ENCODE measurements at places on chromosomes 6 and 20.

DNA sequence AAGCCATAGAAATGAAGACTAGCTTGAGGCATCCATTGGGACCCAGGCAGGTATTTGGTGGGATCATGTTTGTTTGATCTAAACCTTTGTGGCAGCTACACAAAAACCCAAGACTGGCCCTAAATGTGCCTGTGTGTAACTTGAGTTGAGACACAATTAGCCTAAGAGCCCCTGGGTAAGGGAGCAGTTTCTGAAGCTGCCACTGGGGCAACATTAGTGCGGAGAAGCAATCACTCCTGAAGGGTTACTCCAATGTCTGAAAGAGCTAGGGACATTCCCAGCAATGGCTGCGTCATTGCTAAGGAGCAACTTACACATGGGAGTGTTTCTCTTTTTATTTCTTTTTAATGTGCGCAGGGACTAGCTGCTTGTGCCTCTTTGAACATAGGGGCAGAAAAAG is 67.9 kb upstream of the EEF1E1 start:
- no peak for DNase-seq

GRCh38 chr6:15324427-15324985 is 78.6 kb downstream of the JARID2 start:
- no peak for DNase-seq

GRCh38 chr6:31836474-31837368 is 9.2 kb downstream of the HSPA1B start:
- no peak for DNase-seq

GRCh38 chr6:18503593-18504231 is 116.6 kb downstream of the RNF144B start:
- DNase-seq, result peak; percentile 80

GRCh38 chr6:34561227-34561530 is 5.0 kb upstream of the SPDEF start:
- no peak for DNase-seq

DNA sequence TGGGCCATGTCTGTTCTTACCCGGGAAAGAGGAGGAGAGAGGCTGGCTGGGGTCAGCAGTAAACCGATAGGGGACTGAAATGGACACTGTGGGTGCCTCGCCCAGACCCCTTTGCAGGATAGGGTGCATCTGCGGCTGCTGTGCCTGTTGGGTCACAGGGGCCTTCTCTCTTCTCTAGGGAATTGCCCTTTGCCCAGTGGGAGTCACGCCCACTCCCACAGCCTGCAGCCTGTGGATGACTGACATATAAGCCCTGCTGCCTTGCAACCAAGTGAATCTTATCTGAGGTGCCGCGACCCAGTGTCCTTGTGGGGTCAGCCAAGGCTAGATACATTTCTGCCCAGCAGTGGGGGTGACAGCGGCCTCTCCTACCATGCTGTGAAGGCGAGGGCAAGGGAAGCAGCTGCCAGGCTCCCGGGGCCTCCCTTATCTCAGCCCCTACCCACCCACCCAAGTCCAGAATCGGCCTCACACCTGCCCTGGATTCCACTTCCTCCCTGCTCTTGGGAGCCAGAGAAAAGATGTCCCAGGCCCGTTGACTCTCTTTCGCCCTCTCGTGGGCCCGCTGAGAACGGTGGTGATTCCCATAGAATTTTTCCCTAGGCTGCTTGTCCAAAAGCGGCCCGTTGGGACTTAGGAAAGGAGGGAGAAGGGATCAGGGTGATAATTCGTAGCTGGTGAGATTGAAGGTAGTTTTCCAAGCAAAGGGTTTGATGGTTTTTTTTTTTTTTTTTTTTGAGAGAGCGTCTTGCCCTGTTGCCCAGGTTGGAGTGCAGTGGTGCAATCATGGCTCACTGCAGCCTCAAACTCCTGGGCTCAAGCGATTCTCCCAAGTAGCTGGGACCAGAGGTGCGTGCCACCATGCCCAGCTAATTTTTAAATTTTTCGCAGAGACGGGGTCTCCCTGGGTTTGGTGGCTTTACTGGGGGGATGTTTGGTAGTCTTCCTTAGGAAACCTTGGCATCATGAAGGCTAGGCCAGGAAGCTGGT is 76.4 kb upstream of the RNF24 start:
- peak; percentile 48 for DNase-seq

- DNase-seq, result no peak
These were observed 33.1 kb upstream of the TNFRSF21 start for GRCh38 chr6:47342824-47343223.

DNA sequence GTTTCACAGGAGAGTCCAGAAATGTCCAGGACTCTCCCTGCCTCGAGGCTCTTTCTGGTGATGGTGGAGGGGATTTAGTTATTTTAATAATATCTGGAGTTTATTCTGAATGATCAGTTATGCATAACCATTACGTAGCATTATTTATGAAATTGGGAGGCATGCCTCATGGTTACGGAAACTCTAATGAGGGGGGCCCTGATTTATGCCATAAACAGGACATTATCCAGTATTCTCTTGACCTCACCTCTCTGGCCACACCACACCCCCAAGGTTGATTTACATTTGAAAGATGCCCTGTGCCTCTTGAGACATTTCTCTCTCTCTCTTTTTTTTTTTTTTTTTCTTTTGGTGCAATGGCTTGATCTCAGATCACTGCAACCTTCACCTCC is 268.8 kb downstream of the TFAP2C start:
- no peak for DNase-seq

GRCh38 chr6:42295181-42295580 is 77.5 kb upstream of the MRPS10 start:
- DNase-seq, result no peak

- peak; percentile 34 for DNase-seq
These were observed 181.6 kb upstream of the RGS17 start for GRCh38 chr6:153312634-153313033.

DNA sequence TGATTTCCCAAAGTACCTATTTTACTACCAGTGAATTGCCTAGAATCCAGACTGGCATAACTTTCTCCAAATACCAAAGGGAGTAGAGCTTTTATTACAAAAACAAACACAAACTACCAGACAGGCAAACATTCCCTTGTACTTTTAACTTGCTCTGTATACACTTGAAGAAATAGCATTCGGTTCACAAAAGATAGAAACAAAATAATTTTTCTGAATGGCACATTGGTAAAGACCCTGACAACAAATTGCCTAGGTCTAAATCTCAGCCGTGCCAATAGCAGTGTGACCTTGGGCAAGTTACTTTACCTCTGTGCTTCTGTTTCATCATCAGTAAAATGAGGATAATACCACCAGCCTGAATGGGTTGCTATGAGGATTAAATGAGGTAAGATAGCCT is 15.9 kb downstream of the ARHGAP18 start:
- DNase-seq, result no peak

- DNase-seq, result no peak
These were observed 16.7 kb downstream of the PCMT1 start for GRCh38 chr6:149766156-149766769.

- no peak for DNase-seq
These were observed 32.4 kb downstream of the OR2B2 start for GRCh38 chr6:27879837-27880236.

DNA sequence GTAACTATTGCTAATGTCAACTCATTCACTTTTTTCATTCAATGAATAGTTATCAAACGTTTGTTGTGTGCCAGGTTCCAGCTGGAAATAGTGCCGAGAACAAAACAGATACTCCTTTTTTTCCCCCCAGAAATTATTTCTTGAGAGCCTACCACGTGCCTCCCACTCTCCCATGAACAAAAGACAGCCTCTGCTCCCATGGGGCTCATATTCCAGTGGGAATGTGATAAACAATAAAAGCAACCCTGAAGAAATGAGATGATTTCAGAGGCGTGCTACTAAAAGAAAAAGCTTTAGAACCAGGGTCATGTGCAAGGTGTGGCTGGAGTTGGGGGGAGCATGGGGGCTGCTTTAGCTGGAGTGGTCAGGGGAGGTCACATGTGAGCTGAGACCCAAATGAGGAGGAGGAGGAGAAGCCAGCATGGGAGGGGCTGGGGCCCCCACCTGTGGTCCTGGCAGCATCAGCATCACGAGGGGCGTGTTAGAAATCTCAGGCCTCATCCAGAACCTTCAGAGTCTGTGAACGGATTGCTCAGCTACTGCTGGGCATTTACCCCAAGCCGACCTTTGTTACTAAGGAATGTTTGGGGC is 157.4 kb downstream of the EYA2 start:
- no peak for DNase-seq

GRCh38 chr6:12289933-12290820 is at the start of gene EDN1:
EDN1 (plus strand) TSS chr6:12290361; CDS start chr6:12290630, 269 bp downstream.
- DNase-seq, result peak; percentile 51

GRCh38 chr20:3106658-3107463 is 22.3 kb upstream of the AVP start:
- DNase-seq, result peak; percentile 81

GRCh38 chr20:60313614-60314013 is 355.4 kb downstream of the CDH26 start:
- DNase-seq, result no peak

DNA sequence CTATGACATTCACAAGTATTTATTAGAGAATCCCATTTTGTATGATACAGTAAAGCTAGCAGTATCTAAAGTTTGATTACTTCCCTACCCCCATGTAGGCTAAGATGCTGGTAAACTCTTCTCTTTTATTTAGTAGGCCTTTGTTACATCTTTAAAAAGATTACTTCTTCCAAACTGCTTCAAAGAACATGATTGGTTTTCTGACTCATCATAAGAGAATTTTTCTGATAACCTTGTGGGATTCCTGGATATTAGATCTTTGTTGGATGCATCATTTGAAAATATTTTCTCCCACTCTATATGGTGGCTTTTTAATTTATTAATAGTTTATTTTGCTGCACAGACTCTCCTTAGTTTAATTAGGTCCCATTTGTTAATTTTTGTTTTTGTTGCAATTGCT is 898.3 kb upstream of the ADGRB3 start:
- no peak for DNase-seq

DNA sequence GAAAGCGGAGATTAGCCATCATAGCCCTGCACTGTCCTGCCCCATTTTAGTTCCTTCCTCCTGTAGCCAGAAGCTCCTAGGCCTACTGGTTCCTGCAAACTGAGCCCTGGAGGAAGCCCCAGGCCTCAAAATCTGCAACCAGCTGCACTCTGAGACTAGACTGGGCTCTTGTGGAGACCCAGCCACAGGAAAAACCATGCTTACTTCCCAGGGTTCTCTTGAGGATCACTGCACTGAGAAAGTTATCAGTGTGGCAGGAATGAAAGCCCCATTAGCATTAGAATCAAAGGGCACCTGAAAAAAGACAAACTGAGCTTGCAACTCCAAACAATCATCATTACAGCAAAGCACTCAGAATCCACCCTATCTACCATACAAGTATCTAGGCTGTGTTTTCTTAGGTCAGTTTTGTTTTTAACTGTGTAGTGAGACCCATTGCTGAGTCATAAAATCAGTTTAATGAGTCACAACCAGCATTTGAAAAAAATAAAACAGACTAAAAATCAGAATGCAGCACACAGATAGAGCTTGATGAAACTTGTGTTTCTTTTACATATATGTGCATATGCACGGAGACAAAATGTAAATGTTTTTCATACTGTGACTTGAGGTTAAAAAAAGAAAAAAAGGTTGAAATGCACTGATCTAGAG is 91.0 kb downstream of the UNC5CL start:
- DNase-seq, result no peak

- DNase-seq, result no peak
These were observed 661 bp upstream of the PPP1R14C start for GRCh38 chr6:150142097-150142669.

GRCh38 chr6:74113901-74114300 is 417.9 kb downstream of the CD109 start:
- no peak for DNase-seq

DNA sequence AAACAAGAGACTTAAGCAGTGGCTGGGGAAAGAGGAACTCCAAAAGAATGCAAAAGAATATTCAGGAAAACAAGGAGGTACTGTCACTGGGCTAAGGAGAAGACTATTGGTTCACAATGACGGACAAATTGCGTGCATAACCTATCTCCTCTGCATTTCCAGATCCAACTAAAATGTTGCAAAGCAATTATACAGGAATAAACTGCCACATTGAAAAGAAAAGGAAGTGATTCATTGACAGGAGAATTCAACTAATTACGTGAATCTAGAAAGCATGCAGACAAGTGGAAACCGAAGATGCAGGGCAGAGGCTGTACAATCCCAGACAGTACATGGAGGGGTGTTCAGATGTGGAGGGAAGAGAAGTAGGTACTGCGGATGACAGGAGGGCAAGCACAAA is 152.8 kb upstream of the RIPOR2 start:
- DNase-seq, result no peak

- DNase-seq, result no peak
These were observed 23.7 kb upstream of the SLC22A7 start for GRCh38 chr6:43274127-43274915.

- no peak for DNase-seq
These were observed 637.6 kb upstream of the CHD6 start for GRCh38 chr20:42255821-42256220.

- DNase-seq, result no peak
These were observed 11.7 kb downstream of the TFEB start for GRCh38 chr6:41723530-41724227.

DNA sequence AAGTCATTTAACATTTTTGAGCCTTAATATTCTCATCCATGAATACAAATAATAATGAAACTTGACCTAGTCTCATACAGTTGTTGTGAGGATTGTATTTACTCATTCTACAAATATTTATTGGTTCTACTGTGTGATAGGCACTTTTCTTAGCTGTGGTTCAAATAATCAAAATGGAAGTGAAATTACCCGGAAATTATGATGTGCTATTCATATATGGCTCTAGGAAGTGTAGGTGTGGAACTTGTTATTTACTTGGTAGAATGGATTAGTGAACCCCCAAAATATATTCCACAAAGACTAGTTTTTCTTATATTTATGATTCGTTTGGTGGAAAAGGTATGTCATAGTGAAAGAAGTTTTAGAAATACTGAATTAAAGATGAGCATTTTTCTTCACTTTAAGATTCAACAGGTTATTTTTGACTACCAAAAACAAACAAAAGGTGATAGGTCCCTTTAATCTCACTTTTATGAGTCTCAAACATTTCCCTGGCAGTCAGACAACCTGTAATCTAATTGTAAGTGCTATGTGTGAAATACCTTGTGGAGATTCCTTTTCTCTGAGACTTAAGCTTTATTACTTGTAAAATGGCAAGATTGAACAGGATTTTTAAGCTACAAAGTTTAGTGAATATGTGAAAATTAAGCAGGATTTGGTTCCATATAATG is 77.8 kb downstream of the STXBP5 start:
- DNase-seq, result no peak

- DNase-seq, result no peak
These were observed 789.2 kb downstream of the MAFB start for GRCh38 chr20:39899881-39900280.

- DNase-seq, result no peak
These were observed 19.7 kb downstream of the NDRG3 start for GRCh38 chr20:36726168-36726567.

GRCh38 chr6:84078335-84078734 is 44.8 kb downstream of the MRAP2 start:
- no peak for DNase-seq

DNA sequence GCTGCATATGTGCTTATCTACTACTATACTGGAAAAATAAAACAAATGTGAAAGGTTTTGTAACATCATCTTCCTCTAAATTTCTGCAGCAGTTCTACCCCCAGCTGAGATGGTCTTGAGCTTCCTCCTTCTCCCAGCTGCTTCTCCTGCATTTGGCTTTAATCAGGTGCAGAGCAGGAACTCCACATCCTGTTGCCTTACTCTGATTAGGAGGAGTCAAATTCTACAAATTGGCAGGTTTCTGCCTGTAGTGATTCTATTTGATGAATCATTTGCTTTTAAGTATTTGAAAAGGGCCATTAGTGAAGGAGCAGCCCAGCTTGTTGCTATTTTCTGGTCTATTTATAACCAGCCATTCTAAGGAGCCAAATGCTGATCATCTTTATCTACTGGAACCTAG is 224.5 kb downstream of the GMDS start:
- peak; percentile 51 for DNase-seq

- no peak for DNase-seq
These were observed 7.9 kb upstream of the OSER1 start for GRCh38 chr20:44218446-44218845.
